ENCODE measurements at places on chromosomes 12 and 14. TPM values are rescaled to one million over a fixed set of nuclear protein-coding genes. Genes with fewer than 3 reads are reported as not detected.

Gene C1S
- 20.8 TPM for total RNA-seq

Gene KRT83
- total RNA-seq = not detected

Gene CBX5
- total RNA-seq = 141 TPM

Gene GZMB
- total RNA-seq = not detected

Gene OR10A7
- not detected for total RNA-seq

Gene CLEC2A
- total RNA-seq = 0.62 TPM

Gene MIPOL1
- 9.8 TPM for total RNA-seq

Gene MBD6
- total RNA-seq = 66.9 TPM

Gene PRH1
- 12.1 TPM for total RNA-seq

Gene FZD10
- 0.40 TPM for total RNA-seq

GRCh38 chr14:60184146-60184904 lies 19.1 kb upstream of the DHRS7 start:
- H3K4me3 ChIP-seq = peak overlapping the region; percentile 62
- no peak overlapping the region for H3K27ac ChIP-seq
- peaks cover 1% of the 10 kb centered on the region for H3K36me3 ChIP-seq
- H3K4me1 ChIP-seq = peaks cover 10% of the 10 kb centered on the region
- peaks cover 7% of the 10 kb centered on the region for H3K27me3 ChIP-seq

DNA sequence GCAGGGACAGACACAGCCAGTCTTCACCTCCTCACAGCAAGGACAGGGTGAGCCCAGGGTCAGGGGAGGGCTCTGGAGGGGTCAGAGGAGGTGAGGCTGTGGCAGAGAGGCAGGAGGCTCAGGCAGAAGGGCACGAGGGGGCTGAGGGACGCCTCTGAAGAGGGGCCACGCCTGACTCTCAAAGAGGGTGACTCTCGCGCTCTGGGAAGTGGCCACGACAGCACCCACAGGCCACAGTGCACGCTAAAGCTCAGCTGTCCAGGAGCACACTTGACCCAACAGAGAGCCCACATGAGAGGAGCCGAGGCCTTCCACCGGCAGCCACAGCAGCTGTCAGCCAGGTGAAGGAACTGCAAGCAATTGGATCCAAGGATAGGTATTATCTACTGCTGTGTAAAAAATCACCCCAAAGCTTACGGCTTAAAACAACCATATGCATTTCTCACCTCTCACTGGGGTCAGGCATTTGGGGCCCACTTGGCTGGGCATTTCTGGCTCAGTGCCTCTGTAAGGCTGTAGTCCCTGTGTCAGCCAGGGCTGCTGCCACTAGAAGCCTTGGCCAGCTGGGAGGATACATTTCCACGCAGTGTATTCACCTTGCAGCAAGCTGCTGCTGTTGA lies 27.8 kb downstream of the SLC6A12 start:
- H3K4me3 ChIP-seq = no peak overlapping the region
- H3K4me1 ChIP-seq = peaks cover 22% of the 10 kb centered on the region
- H3K36me3 ChIP-seq = no peaks in the 10 kb centered on the region
- H3K27me3 ChIP-seq = peaks cover 5% of the 10 kb centered on the region

DNA sequence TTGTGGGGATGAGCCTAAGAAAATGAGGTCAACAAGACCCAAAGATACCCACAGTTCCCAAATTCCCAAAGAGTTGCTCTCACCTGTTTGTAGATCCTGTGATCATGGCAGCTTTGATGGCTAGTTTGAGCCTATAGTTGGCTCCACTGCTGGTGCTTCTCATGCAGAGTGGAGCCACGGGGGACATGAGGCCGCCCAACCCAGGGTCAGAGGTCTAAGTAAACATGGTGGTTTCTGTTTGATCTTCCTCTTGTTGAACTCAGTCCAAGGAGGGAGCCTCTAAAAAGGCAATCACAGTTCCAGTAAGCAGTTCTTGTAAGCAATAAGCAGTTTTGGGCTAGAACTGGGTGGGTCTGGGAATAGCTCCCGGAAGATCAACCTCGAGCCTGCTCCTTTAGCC lies 125.6 kb upstream of the DHRS4 start:
- H3K36me3 ChIP-seq = peaks cover 2% of the 10 kb centered on the region
- peaks cover 10% of the 10 kb centered on the region for H3K27me3 ChIP-seq
- no peak overlapping the region for H3K4me3 ChIP-seq
- no peak for DNase-seq

DNA sequence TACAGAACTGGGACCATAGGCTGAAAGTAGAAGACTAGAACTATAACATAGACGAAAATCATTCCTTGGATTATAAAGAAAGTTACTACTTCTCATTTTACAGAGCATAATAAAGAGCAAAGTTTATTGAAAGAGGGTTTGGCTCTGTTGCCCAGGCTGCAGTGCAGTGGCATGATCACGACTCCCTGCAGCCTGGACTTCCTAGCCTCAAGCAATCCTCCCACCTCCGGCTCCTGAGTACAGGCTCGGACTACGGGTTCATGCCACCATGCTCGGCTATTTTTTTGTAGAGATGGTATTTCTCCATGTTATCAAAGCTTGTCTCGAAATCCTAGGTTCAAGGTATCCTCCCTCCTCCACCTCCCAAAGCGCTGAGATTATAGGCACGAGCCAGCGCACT lies 190.1 kb upstream of the FOXG1 start:
- no peak for DNase-seq
- H3K4me1 ChIP-seq = peaks cover 15% of the 10 kb centered on the region
- H3K36me3 ChIP-seq = no peaks in the 10 kb centered on the region
- H3K27me3 ChIP-seq = no peaks in the 10 kb centered on the region
- H3K4me3 ChIP-seq = no peak overlapping the region
- no peak overlapping the region for H3K27ac ChIP-seq

DNA sequence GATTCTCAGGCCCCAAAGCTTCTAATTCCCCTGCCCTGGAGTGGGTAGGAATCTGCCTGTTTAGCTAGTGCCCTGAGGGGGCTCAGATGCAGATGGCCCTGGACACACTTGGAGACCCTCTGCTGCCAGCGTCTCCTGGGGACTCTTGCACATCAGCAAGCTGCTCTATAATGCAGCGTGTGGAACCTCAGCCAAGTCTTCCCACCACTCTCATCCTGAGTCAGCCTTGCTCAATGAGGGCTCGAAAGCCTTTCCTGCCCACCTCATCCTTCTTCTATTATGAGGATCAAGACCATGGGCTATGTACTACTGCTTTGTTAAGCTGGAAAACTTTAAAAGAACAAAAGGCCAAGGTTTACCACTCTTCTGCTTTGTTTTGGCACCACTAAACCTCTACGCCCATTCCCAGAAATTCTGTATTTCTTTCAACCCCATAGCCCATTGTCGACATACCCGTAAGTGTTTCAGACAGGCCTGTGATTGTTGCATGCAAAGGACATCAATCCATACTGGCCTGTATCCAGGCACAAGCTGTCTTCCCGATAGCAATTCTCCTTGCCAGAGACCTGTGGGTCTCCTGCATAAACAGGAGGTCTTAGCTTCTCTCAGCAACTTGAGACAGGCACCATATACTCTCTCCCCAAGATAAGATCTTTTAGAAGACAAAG lies 246.9 kb downstream of the DPF3 start:
- no peak overlapping the region for H3K4me3 ChIP-seq
- no peak for DNase-seq
- H3K27ac ChIP-seq = no peak overlapping the region
- H3K4me1 ChIP-seq = peaks cover 35% of the 10 kb centered on the region

DNA sequence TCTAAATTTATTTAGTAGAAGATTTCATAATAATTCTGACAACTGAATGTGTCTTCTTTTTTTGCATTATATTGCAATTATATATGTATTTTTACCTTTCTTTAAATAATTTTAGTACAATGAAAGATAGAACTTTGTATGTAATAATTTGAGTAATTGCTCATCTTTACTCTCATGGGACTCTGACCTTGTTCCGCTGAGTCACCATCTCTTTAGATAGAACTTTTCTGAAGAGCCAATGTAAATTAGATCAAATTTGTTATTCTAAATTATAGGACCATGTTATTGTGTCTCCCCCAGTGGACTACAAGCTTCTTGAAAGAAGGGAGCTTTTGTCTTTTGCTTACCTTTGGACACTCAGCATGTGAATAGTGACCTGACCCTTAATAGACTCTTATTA lies 96.1 kb downstream of the TRHDE start:
- H3K4me1 ChIP-seq = no peaks in the 10 kb centered on the region
- peaks cover 8% of the 10 kb centered on the region for H3K27me3 ChIP-seq
- H3K27ac ChIP-seq = no peak overlapping the region
- H3K36me3 ChIP-seq = no peaks in the 10 kb centered on the region
- DNase-seq = no peak
- no peak overlapping the region for H3K4me3 ChIP-seq

DNA sequence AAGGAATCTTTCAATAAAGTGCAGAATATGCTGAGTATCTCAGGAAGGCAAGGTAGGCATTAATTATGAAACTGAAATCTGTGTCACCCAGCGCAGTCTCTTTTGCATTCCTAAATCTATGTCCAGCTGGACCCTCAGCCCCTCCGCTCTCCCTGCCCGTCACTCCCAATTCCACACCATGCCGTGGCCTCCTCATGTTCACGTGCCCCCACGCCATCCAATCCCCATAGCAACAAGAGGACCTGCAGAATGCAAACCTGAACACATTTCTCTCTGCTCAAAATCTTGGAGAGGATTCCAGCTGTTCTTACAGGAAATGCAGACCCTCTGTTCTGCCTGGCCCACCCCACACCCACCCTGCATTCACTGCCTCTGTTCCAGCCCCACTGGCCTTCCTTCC lies 35.3 kb downstream of the KDM2B start:
- H3K27me3 ChIP-seq = no peaks in the 10 kb centered on the region
- no peak overlapping the region for H3K4me3 ChIP-seq
- no peaks in the 10 kb centered on the region for H3K4me1 ChIP-seq
- DNase-seq = no peak
- H3K27ac ChIP-seq = no peak overlapping the region

GRCh38 chr12:74412606-74413230 lies 124.9 kb upstream of the ATXN7L3B start:
- no peak overlapping the region for H3K4me3 ChIP-seq
- peaks cover 7% of the 10 kb centered on the region for H3K27me3 ChIP-seq
- no peak overlapping the region for H3K27ac ChIP-seq
- no peaks in the 10 kb centered on the region for H3K4me1 ChIP-seq
- DNase-seq = no peak

GRCh38 chr14:39666386-39666785 lies 234.2 kb upstream of the FBXO33 start:
- no peaks in the 10 kb centered on the region for H3K36me3 ChIP-seq
- no peak overlapping the region for H3K4me3 ChIP-seq
- DNase-seq = no peak
- no peaks in the 10 kb centered on the region for H3K4me1 ChIP-seq
- no peaks in the 10 kb centered on the region for H3K27me3 ChIP-seq
- no peak overlapping the region for H3K27ac ChIP-seq

GRCh38 chr14:66360366-66360926 lies 125.7 kb upstream of the CCDC196 start:
- DNase-seq = no peak
- H3K4me3 ChIP-seq = no peak overlapping the region
- H3K36me3 ChIP-seq = no peaks in the 10 kb centered on the region
- no peak overlapping the region for H3K27ac ChIP-seq

GRCh38 chr12:27931390-27931789 lies 41.1 kb downstream of the PTHLH start:
- H3K36me3 ChIP-seq = no peaks in the 10 kb centered on the region
- DNase-seq = no peak
- H3K4me3 ChIP-seq = no peak overlapping the region
- no peaks in the 10 kb centered on the region for H3K4me1 ChIP-seq

DNA sequence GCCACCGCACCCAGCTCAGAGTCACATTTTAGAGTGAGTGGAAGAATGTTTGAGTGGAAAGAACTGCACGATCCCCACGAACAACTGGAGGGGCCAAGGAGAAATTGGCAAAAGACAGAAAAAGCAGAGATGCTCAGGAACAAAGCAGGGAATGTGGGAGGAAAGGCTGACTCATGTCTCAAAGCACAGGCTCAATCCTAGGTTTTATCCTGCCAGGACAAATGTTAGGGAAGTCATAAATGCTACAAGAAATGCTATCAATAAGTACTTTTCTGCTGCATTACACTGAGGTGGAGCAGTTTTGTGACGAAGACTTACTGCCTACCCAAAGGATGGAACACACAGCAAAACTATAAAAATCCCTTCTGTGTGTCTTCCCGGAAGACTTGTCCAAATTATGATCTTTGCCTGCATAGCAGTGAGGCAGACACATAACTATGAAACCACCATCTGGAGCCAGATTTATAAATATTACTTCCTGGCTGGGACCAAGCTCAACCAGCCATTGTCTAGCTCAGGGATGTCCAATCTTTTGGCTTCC lies 26.7 kb downstream of the NIN start:
- H3K4me3 ChIP-seq = peak overlapping the region; percentile 33
- peaks cover 44% of the 10 kb centered on the region for H3K4me1 ChIP-seq
- DNase-seq = no peak

DNA sequence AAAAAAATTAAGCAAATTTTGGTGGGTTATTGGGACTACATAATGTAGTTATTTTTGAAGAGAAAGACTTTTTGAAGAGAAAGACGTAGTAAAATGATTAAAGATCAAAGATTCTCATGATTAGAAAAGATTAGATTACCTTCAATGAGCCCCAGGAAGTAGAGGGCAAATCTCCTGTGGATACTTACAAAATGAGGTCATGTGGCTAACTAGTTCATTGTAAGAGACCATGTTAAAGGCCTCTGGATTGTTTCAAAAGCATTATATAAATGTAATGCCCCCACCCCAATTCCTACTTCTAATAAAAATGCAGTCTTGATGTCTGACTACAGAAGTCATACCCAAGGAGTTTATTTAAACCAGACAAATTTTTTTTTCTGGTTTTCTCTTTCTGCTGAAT lies 93.3 kb downstream of the ERGIC2 start:
- no peak overlapping the region for H3K4me3 ChIP-seq
- no peak for DNase-seq
- H3K27ac ChIP-seq = no peak overlapping the region
- H3K4me1 ChIP-seq = peaks cover 37% of the 10 kb centered on the region
- H3K36me3 ChIP-seq = peaks cover 9% of the 10 kb centered on the region

- peaks cover 11% of the 10 kb centered on the region for H3K4me1 ChIP-seq
- no peaks in the 10 kb centered on the region for H3K36me3 ChIP-seq
- H3K27me3 ChIP-seq = no peaks in the 10 kb centered on the region
Observed at GRCh38 chr14:61355892-61356325, 34.5 kb downstream of the PRKCH start.

DNA sequence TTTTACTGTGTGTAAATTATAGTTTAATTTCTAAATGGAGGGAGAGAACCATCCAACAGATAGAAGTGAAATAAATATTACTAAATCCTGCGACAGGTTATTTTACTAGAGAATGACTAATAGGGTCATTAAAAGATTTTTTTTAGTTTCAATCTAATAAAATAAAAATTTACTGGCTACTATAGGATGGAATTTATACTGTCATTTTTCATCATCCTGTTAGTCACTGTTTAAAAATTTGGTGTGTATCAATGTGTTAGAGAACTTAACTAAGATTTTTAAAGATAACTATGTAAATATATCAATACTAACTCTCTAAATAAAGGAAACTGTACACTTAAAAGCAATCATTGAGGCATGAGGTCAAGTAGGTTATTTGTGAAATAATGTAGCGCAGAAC lies 41.1 kb upstream of the CDKN3 start:
- H3K27me3 ChIP-seq = no peaks in the 10 kb centered on the region
- no peaks in the 10 kb centered on the region for H3K36me3 ChIP-seq
- H3K27ac ChIP-seq = no peak overlapping the region
- peaks cover 5% of the 10 kb centered on the region for H3K4me1 ChIP-seq
- DNase-seq = no peak
